Urinary bladder (tissue), 4 donors: ENCODE measurements at places on chromosomes 4 and X. TPM values are rescaled to one million over a fixed set of nuclear protein-coding genes. Genes with fewer than 3 reads are reported as not detected.

DNA sequence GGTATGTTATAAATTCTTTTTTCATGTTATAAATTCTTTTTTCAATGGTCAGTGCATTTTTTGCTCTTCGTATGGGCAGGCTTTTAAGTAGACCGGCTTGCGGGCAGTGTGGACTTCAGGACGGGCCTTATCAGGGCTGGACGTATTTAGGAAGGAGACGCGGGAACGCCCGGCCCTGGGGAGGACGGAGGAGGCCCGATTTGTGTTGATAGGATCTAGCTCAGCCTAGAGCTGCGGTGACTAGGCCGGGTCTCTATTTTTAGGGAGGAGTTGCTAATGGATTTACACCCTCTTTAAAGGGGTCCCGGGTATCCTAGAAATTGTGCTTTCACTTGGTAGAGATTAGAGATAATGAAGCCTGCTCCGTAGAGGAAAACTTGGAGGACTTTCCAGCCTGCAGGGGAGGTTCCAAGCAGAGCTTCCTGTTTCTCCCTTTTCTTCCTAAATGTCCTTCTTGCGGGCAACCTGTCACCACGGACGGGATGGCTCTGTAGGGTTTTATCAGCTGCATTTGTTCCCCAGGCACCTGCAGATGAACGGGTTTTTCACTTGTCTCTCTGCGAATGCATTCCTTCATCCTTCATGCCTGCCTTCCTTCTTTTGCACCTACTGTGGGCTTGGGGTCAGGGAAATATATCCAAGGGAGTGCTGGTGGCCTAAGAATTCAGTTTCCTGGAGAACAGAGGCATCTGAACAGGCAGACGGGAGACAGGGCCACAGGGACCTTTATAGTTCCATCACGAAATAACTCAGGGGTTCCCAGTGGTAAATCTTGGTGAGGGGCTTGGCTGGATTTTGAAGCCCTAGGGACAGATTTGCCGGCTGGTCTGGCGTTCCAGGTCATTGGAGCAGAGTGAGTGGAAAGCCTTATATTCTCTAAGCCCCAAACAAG lies 1.4 kb downstream of the CD99 start:
- no peak for DNase-seq

GRCh38 chrX:102697494-102697893 lies 14.8 kb upstream of the GPRASP2 start:
- DNase-seq = no peak

Gene CNGA1
- 2.5 TPM for polyA plus RNA-seq

- no peak for DNase-seq
These were observed 466.6 kb upstream of the PABPC4L start for GRCh38 chr4:134668237-134668636.

DNA sequence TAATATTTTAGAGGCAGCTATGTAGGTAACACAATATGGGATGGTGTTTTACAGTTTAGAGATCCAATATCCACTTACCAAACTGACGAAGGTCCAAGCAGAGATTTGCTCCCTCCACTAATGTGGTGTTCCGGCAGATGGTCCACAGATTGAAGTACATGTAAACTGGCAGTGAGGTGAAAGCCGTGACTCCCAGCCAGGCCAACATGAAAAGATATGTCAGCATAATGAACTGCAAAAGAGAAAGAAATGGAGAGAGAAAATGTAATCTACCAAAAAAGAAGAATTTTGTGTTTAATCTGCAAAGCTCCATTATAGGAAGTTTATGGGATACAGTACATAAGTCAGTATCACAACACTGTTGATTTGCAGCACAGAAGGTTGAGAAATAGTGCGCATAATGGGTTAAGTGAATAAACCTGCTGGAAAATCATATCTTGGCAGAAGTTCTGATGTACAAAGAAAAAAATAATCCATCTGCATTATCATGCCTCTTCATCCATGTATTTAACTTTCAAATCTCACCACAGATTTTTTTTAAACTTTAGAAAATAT lies 160.2 kb downstream of the GPM6A start:
- no peak for DNase-seq

Gene PPARGC1A
- 1.3 TPM for polyA plus RNA-seq

Gene MAGEA8
- not detected for polyA plus RNA-seq

GRCh38 chr4:150079081-150079581 lies 886 bp downstream of the DCLK2 start:
- DNase-seq = no peak

Gene GPC4
- 18.3 TPM for polyA plus RNA-seq

DNA sequence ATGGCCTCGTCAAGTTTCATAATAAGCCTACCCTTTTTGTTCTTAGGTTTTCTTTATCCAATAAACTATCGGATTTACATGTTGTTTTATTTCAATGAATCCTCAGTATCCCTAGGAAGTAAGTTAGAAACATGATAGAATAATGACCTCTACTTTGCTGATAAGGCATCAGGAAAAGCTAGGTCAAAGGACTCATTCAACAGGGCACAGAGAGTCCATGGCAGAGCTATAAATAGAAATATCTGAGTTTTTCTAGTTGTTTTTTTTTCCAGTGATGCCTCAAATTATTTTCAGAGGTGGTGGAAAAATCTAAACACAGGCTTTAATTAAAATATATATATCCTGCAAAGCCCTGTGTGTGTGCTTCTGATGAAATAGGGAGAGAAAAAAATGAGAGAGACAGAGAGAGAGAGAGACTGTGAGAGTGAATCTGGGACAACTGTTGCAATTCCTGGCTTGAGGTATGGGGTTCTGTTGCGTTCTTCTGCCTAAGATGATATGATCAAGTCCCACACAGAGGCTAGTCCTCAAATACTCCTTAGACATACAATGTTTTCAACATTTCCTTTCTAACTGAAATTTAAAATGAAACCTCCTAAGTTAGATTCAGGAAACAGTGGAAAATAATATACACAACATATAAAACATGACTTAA lies 139.9 kb downstream of the HDX start:
- no peak for DNase-seq

DNA sequence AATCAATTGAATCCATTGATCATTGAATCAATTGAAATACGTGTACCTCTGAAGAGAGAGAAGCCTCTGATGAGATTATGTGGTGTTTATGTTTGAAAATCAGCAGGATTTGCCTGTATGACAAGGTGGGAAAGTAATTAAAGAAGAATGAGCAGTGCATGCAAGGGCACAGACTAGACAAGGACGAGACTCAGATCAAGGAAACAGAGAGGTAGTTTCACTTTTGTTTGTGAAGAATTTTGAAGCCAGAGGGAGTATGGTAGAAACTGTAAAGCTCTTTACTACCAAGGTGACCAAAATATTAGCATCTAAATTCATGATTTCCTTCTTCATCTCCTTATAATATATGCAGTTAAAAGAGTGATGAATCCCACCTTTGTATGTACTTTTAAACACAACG lies 1830.0 kb upstream of the IGFBP7 start:
- DNase-seq = no peak

Gene HERC3
- 18.1 TPM for polyA plus RNA-seq

DNA sequence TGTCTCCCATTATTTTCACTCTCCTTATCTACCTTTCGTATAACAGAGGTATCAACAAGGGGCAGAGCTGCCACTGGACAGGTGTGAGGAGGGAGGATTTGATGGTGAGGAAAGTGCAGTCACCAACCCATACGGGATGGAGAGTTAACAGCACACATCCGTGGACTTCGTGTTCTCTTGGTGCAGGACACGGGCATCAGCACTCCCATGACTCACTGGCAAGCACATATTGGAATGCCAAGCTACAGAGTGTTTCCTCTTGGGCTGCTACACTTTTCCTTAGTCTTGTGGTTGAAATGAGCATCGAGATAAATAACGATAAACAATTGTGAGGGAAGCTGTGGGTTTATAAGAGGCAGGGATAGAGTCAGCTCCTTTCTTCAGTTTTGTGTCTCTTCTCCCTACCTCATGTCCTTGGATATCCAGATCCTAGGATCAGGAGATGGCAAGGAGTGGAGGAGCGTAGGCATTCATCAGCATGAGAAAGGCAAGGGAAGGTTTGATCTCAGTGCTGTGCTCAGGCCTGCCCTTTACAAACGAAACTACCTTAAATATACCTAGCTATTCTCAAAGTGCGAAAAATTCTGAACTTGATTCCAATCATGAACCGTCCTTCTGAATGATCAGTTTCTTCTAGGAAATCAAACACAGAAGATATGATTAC lies 96.3 kb downstream of the ZNF827 start:
- no peak for DNase-seq

- DNase-seq = peak; percentile 39
These were observed 359.5 kb upstream of the FGF16 start for GRCh38 chrX:77087529-77088169.

GRCh38 chr4:79723507-79723906 lies 315.5 kb upstream of the GK2 start:
- DNase-seq = no peak

Gene ZFX
- polyA plus RNA-seq = 14.0 TPM

Gene TMEM150C
- 10.4 TPM for polyA plus RNA-seq

GRCh38 chrX:124665621-124666400 lies 319.4 kb downstream of the SH2D1A start:
- DNase-seq = no peak

DNA sequence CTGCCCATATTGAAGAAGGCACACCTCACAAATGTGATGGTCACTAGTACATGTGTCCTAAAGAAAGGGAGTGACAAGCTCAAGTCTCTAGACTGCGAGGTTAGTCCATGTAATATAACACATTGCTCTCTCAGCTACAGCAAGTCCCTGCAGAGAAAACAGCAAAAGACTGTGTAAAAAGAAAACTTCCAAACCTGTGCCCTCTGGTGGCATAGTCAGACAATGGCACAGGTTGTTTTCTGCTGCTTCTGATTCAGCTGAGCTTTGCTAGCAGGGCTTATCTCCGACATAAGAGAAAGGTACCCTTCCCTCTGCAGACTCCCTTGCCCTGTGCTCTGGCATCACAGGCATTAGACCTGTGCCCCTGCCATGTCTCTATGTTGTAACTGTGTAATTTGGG lies 1.4 kb upstream of the SERPINA7 start:
- DNase-seq = no peak

DNA sequence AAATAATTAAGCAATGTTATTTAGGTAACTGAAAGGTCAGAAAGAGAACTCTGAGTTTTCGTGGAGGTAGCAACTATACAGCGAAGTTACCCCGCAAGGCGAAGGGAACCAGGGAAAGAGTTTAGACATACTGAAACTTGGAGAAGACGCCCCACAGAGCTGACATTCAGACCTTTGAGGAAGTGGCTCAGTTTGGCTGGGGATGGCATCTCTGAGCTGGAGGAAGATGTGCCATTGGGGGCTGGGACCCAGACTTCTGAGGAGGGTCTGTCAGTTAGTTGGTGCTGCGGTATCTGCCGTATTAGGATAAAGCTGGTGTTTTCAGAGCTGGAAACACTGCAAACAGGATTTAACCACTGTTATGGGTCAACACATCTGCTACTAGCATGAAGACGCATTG lies 156.6 kb downstream of the ANKRD50 start:
- no peak for DNase-seq
